ENCODE measurements at places on chromosomes 16 and 17.
A peak's percentile ranks its signal among the peaks of the same experiment; 100 is the strongest.

DNA sequence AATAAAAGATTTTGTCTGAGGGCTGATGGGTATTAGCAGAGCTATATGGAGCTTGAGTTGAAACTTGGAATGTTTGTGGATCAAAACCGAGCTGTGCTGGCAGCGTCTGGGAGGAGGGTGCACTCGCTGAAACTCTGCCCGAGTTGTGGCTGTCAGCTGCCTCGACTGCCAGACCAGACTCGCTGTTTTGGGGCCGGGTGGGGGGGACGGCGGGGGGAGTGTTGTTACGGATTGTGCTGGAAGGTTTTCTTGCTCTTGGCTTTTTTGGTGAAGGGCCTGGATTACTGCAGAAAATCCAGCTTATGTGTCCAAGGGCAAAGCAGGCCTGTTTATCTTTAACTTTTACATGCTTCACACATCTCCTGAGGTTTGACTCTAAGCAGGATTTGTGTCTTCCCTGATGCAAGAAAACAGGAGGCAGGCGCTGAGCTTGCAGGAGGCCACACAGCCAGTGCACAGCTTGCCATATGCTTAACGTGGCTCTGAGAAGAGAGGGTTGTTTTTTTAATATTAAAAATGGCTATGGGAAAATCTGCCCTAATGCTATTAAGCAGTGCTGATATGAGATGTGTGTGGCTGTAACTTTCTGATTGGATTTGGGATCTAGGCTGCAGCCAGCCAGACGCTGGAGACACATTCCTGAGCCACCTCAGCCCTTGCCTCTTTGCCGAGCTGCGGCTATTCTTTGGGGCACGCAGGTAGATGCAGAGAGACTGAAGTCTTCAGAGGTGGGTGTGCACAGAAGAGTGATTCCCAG lies 20.5 kb upstream of the RPTOR start:
- DNase-seq, result no peak

DNA sequence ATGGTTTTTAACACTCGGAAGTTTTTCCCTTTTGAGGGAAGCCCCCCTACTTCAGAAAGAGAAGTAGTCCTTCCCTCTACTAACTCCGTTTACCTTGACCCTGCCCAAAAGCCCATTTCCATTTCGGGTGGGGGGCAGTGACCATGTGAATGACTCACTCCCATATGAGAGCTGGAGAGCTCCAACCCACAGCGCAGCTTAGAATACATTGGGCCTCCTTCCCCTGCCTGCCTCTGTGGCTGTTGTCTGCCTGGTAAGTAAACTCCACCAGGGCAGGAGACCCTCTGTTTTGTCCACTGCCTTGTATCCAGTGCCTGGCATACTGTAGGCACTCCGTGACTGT lies 985 bp downstream of the SGSM2 start:
- DNase-seq, result no peak

GRCh38 chr17:18300725-18301480 lies 13.9 kb downstream of the TOP3A start:
- DNase-seq, result no peak

DNA sequence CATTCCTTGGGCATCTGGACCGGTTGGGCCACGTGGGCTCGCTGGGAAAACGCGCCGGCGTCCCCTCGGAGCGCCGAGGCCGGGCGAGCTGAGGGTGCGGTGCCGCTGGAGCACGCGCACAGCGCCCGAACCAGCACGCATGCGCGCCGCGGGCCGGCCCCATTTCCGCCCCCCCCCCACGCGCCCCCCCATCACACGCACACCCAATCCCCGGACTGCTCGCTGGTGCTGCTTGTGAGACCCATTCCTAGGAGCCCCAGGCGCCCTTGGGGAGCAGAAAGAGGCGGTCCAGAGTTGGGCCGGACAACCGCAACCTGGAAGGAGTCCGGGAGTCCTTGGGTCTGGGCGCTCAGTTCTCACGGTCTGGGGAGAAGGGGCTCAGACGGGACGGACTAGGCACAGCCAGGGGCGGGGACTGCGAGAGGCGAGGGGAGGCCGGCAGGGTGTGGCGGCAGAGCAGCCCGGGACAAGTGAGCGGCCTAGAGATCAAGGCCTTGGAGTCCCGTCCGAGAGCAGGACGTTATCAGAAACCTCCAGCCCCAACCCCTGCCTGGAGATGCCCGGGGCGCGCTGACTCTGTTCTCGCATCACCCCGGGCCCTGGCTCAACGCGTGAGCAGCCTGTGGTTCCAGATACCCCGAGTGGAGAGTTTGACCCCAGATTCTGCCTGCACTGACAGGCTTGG lies 6.0 kb upstream of the CBX8 start:
- no peak for DNase-seq

GRCh38 chr17:57817299-57817698 lies 32.5 kb downstream of the MRPS23 start:
- DNase-seq, result no peak

DNA sequence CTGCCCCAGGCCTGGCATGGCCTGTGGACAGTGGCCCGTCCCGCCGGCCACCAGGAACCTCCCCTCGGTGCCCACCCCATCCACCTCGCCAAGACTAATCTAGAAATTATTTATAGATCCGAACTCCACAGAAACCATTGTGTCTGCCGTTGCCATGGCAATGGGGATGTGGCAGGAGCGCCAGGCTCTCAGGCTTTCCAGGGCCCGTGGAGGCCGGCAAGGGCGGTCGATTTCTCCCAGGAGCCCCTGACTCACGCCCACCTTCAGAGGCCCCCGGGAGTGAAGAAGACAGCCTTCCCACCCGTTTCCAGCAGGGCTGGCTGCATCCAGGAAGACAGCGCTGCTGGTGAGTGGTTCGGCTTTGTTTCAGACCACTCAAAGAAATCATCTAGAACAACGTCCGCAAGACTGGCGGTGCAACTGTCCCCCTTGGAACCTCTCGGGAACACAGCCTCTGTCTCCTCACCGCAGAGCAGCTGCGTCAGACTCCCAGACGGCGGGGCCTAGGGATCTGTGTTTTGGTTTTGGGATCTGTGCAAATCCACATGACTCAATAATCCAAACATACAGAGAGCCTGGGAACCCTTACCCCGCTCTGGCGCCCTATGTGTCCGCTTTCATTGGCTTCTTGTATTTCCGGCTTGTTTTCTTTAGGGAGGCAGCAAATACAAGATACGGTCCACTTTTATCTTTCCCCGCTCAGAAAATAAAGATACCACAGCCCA lies 48.5 kb upstream of the ZCCHC14 start:
- DNase-seq, result no peak

DNA sequence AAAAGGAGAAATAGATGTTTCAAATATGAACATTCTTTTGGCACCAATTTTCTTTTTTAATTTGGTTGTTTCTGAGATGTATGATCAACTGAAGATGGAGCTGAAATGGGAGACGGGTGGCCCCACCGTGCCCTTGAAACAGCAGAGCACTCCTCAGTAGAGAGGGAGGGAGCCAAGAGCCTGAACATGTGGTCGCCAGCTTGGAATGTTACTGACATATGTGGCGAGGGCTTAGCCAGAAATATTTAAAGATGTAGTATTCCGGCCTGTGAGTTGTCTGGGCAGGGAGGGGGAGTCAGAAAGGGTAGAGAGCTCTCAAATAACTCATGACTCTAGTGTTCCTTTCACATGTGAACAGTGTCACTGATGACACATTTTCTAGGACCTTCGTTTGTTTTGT lies 13.3 kb upstream of the MRC2 start:
- DNase-seq, result peak; percentile 88

DNA sequence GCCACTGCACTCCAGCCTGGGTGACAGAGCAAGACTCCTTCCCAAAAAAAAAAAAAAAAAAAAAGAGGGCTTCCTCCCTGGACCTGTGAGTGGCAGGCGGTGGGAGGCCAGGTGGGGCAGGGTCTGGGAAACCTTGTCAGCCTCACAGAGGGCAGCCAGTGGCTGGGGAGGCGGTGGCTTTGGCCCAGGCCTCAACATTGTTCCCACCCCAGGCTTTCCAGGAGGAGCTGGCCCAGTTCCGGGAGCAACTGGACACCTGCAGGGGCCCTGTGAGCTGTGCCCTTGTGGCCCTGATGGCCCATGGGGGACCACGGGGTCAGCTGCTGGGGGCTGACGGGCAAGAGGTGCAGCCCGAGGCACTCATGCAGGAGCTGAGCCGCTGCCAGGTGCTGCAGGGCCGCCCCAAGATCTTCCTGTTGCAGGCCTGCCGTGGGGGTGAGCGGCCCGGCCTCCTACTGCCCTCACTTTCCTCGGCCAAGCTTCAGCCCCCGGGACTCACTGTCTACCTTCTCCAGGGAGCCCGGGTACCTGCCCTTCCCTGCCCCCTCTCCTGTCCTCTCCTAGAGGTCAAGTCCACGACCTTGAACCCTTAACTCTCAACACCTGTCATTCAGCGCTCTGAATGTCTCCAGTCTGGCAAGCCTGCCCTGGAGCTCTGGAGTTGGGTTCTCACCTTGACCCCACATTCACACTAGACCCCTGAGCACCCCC lies 12.4 kb downstream of the ZNF213 start:
- DNase-seq, result no peak

DNA sequence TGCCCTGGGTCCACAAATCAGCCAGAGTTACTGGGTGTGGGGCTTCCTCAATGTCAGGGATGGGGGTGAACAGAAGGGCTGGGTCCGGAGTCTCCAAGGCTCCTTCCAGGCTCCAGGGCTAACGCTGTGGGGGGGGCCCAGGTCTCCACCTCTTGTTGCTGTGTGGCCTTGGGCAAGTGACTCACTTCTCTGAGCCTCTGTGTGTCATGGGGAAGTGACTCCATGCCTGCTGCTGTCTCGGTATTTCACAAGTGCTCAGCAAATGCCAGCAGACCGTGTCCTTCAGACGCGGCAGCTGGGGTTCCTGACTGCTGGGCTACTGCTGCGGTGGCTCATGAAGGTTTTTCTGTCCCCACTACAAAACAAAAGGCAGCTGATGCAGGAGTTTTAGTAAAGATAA lies 26.6 kb downstream of the JPH3 start:
- peak; percentile 29 for DNase-seq

- DNase-seq, result no peak
These were observed 48.9 kb downstream of the ZCCHC14 start for GRCh38 chr16:87443964-87444363.

GRCh38 chr16:9124908-9125584 lies 33.6 kb downstream of the HAPSTR1 start:
- DNase-seq, result no peak

- DNase-seq, result no peak
These were observed 44.9 kb upstream of the TANGO6 start for GRCh38 chr16:68798398-68798797.

DNA sequence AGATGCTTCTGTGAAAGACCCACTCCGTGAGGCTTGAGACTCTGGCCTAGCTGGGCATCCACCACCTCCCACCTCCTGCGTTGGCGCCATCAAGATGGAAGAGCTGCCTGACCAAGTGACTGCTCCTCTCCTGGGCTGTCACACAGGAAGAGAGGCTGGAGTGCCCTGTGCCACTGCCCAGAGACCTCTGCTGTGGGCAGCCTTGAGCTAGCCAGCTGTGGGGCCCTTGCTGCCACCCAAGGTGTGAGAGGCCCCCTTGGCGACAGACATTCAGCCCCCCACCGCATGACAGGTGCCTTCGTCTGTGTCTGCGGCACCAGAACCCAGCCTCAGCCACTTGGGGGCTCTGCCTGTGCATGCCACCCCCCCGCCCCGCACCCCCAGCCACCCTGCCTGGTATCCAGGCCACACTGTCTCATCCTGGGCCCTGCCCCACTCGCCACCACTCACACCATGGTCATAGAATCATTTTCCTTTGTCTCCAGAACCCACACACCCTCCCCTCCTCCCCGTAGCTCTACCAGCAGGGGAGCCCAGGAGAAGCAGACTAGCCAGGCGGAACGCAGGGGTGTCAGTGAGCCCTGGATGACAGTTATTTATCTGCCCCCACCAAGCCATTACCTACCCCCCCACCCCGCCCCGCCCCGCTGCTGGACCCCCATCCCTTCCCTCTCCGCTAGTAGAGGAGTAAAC lies 120.9 kb upstream of the LHX1 start:
- no peak for DNase-seq
